ENCODE measurements at places on chromosomes 4 and X.

GRCh38 chr4:40421839-40422708 is 86.9 kb downstream of the CHRNA9 start:
- DNase-seq: no peak

GRCh38 chrX:30612250-30612655 is 34.7 kb upstream of the TASL start:
- DNase-seq: no peak

- DNase-seq: no peak
These were observed 735 bp upstream of the CHRDL1 start for GRCh38 chrX:110796407-110796697.

DNA sequence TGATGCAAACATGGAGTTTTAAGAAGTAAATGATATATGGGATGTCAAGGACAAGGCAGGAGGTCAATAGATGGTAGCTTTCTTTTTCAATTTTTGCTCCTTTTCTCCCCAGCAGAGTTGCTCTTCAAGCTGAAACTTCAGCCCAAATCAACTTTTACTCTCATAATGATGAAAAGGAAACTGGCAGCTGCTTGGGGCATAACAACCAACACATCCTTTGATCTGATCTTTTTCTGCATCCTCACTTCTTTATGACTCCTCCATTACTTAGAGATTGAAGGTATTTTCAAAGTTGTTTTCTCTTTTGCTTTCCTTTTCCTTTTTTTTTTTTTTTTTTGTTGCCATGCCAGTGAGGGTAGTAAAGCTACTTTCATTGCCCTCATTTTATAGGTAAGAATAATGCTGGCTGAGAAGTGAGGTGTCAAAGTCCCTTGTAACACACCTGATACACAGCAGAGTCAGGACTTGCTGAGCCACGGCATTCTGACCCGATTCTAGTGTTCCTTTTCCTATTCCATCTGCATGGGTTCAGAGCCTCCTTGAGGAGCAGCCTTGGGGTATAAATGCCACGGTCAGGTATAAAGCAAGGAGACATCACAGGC is 26.9 kb downstream of the SLC2A9 start:
- no peak for DNase-seq

- no peak for DNase-seq
These were observed 425.8 kb downstream of the ARAP2 start for GRCh38 chr4:35818520-35818919.

- no peak for DNase-seq
These were observed 5.1 kb downstream of the ANXA3 start for GRCh38 chr4:78556665-78557064.

DNA sequence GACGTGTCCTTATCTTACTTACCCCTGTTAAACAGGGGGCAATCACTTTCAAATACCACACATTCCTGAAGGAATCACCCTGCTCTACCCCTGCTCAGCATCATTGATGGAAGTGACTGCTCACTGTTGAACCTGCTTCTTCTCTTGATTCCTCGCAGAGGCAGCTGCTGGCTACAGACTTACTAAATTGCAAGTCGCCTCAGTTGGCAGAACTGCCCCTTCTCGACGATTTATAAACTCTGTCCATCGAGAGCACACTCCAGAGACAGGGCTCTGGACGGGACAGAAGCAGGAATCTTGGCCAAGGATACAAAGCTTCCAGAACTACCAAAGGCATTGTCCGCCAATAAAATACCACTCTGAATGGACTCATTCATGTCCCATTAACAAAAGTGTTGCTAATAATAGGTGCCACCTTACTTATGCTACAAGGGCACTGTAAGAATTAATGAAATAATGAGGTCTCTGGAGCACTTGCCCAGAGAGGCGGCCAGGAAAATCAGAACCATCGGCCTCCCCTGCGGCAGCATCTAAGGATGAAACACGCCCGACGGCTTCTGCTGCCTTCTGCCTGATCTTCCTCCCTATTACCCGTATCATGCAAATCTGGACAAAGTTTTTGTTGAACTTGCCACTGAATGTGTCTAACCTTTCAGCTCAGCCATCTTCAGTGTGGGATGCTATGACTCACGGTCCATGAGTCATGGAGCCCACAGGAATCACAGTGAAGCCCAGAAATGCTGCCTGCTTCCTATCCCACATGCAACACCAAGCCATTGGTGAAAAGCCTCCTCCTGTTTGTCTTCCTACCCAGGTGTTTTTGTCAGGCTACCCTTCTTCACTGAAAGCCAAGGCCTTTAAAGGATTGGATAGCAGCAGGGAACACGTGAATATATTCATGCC is 164.9 kb downstream of the MAML3 start:
- peak; percentile 35 for DNase-seq

DNA sequence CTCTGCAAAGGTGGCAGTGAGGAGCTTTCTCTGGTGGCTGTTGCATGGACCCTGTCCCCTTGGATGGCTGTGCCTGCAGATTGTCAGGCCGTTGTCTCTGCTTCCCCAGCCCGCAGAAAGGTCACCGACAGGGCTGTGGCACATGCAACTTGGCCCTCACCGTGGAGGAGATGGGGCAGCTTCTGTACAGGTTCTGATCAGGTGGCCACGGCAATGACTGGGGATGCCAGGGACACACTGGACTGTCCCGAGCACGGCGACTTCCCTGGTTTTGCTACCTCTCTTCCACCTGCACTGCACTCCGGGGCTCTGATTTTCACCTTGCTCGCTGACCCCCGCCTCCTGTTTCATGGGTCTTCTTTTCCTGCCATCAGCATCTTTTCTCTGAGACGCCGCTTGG is 43.5 kb downstream of the DCTD start:
- no peak for DNase-seq

GRCh38 chrX:16386126-16386525 is 218.8 kb downstream of the MAGEB17 start:
- DNase-seq: no peak

- DNase-seq: no peak
These were observed 6.1 kb upstream of the MSX1 start for GRCh38 chr4:4853371-4853823.

DNA sequence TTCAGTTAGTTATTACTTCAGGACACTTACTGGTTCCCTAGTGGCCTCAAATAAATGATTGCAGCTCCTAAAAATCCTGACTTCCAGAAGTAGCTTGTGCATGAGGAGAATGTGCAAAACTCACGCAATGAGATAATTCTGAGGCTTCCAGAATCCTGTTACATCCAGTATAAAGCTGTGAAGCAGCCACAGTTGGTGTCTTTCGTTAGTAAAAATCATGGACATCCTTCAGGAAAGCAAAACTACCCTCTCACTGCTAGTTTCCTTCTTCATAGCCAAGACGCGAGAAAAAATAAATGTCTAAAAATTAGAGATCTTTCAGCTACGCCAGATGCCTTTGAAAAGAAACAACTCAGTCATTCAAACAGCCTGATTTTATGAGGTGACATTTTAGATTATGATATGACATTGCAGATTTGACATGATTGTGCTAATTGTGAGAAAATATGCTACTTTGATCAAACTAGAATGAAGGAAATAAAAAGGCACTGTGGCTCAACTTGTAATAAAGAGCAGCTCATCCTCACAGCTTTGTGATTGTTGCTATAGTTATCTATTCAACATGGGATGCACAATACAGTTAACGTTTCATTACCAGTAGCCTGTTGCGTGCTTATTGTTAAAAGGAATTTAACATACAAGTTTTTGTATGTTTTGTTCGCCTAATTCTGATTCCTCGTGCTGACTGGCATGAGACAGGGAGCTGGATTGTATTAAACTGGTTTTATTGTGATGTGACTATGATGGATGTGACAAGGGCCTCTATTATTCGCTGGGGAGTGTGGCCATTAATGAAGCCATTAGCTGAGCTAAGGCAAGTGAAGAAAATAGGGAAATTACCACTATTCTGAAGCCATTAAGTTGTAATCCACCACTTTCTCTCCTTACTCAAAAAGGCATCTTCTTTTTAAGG is 40.5 kb downstream of the AFF2 start:
- no peak for DNase-seq

DNA sequence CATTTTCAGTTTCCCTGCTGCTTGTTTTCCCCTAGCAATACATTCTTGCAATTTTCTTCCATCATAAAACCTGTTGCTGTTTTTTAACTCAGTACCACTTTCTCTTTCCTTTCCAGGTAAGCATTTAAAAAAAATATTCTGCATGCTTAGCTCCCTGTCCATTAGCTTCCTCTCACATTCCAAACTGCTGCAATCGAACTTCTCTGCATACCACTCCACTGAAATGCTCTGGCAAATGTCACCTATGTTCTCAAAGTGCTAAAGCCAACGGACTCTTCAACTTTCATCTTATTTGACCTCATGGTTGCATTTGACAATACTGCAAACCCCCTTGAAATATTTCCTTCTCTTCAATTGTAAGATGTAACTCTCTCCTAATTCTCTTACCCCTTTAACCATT is 192.7 kb downstream of the ANAPC10 start:
- DNase-seq: no peak

DNA sequence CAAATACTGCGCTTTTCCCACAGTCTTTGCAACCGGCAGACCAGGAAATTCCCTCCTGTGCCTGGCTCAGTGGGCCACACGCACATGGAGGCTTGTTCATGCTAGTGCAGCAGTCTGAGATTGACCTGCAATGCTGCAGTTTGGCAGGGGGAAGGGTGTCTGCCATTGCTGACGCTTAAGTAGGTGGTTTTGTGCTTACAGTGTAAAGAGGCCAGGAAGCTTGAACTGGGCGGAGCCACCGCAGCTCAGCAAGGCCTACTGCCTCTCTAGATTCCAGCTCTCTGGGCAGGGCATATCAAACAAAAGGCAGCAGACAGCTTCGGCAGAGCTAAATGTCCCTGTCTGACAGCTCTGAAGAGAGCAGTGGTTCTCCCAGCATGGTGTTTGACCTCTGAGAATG is 390.5 kb upstream of the TECRL start:
- no peak for DNase-seq

GRCh38 chrX:106178826-106179225 is 10.7 kb downstream of the PWWP3B start:
- no peak for DNase-seq

DNA sequence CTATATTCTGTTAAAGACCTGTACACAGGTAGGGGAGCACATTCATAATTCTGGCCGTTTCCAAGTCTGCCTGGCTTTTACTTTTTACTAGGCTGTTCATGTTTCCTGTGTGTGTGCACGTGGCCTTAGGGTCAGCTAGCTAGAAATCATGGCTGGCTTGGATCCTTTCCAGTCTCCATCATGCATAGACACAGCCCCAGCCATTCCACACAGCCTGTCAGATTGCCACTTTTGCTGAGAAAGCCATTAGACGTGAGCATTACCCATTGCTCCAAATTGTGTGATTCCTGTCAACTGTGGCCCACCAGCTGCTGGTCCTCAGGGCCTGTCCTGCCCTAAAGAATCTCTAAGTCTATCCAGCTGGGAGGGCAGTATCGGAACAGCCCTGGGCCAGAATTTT is 11.4 kb upstream of the SORCS2 start:
- no peak for DNase-seq

- DNase-seq: no peak
These were observed 7.3 kb downstream of the VEGFD start for GRCh38 chrX:15376956-15377355.

GRCh38 chr4:126396703-126397102 is 1081.9 kb downstream of the FAT4 start:
- DNase-seq: no peak

- no peak for DNase-seq
These were observed 83.2 kb downstream of the FUNDC1 start for GRCh38 chrX:44459501-44459900.

DNA sequence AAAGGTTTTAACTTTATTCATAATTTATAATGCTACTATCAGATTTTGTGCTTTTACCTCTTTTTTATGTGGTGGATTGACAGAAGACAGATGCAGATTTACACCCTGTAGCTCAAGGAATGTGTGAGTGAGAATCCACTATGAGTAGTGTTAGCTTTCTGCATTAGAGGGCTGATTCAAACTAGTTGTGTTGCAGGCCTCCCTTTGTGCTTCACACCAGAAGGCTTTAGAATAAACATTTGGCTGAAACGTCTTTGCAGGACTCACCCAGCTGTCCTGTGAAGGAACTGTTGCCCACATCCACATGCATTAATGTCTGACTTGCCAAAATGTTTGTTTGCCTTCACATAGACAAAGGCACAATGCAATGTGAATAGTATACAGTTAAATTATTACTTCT is 127.0 kb downstream of the PCDH7 start:
- no peak for DNase-seq

- DNase-seq: no peak
These were observed 118.9 kb downstream of the CEP44 start for GRCh38 chr4:174402470-174403176.

DNA sequence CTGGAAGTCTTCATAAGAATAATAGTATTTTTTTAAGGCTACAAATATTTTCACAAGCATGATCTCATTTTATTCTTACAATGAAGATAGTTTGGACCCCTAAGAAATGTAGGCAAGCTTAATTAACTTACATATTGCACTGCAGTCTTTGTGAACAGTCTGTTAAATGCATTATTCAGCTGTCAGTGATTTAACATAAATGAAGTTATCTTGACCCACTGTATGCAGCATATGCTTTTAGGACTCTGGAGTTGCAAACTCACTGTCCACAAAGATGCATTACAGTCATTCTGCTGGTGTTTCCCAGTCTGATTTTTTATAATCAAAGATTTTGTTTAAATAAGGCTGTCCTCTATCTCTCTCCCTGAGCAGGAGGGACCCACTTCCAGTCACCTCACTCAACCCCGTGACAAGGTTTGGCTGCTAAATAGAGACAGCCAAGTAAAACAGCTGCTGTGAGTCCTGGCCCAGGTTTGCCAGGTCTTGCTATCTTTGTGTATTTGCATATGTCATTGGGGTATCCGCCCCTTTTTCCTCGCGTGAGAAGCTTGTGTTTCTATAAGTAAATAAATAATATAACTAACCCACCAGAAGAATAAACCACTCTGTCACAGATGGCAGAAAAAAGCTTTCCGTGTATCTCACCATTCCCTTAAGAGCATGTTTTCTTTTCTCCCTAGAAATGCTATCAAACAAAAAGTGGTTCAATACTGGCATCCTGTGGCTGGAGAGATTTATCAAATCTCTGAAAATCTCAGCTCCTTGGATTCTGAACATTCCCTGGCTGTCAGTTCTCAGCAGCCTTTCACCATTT is 67.0 kb downstream of the SLC7A11 start:
- DNase-seq: no peak

DNA sequence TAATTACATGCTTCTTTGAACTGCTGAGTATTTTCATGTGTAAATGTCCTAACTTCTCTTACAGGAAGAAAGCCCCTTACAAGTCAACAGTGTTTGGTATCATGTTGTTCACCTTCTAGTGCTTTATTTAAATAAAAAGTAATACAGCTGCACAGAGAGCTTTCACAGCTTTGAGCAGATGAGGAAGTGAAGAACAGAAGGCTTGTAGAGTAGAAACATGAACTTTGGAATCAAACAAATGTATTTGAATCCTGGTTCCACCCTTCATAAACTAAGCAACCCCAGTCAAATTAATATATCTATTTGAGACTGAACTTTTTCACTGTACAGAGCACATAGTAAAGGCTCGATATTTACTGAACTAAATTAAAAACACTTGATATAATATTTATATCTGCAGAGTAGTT is 120.5 kb downstream of the CAMK2D start:
- no peak for DNase-seq

- DNase-seq: no peak
These were observed 66.3 kb upstream of the PUDP start for GRCh38 chrX:7214251-7214650.

GRCh38 chrX:131752493-131753198 is 208.8 kb downstream of the OR13H1 start:
- DNase-seq: no peak

- DNase-seq: no peak
These were observed 31.8 kb downstream of the PLAC8 start for GRCh38 chr4:83082777-83083176.

GRCh38 chrX:103882999-103883398 is 50.9 kb upstream of the RAB9B start:
- no peak for DNase-seq

- no peak for DNase-seq
These were observed 1411.2 kb downstream of the RAPGEF2 start for GRCh38 chr4:160514126-160514525.

Data from activated CD4-positive, alpha-beta T cell treated with anti-CD3 and anti-CD28 coated beads, Interleukin-2, amount 50 U/mL, for 4 hours (primary cell).